CD4-positive, alpha-beta T cell treated with Interleukin-2 at 100 ng/mL for 4 hours (primary cell): ENCODE measurements at places on chromosomes 6 and 20.
A peak's percentile ranks its signal among the peaks of the same experiment; 100 is the strongest.

- DNase-seq = no peak
Measured at GRCh38 chr6:53310771-53311585, 37.8 kb downstream of the ELOVL5 start.

- no peak for DNase-seq
Measured at GRCh38 chr6:124962639-124963415, 590 bp downstream of the RNF217 start.

GRCh38 chr20:7879883-7880282 is 60.4 kb downstream of the HAO1 start:
- no peak for DNase-seq

DNA sequence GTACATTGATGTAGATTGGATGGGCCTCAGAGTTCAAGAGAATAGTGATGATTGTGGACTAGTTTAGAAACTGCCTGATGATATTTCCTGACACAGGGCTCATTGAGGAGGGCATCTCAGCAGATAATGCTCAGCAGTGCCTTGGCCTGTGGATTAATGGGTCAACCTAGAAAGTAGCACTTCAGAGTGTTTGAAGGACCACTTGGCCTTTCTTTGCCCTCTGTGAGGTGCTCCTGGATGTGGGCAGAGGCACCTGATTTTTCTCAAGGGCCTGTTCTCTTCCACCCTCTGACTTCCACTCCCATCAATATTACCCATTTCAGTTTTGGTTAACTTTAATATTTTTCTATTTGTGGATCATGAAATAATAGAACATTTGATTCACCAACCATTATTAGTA is 270.6 kb upstream of the BMP2 start:
- no peak for DNase-seq

GRCh38 chr20:25064561-25065071 is 6.7 kb upstream of the ACSS1 start:
- no peak for DNase-seq

DNA sequence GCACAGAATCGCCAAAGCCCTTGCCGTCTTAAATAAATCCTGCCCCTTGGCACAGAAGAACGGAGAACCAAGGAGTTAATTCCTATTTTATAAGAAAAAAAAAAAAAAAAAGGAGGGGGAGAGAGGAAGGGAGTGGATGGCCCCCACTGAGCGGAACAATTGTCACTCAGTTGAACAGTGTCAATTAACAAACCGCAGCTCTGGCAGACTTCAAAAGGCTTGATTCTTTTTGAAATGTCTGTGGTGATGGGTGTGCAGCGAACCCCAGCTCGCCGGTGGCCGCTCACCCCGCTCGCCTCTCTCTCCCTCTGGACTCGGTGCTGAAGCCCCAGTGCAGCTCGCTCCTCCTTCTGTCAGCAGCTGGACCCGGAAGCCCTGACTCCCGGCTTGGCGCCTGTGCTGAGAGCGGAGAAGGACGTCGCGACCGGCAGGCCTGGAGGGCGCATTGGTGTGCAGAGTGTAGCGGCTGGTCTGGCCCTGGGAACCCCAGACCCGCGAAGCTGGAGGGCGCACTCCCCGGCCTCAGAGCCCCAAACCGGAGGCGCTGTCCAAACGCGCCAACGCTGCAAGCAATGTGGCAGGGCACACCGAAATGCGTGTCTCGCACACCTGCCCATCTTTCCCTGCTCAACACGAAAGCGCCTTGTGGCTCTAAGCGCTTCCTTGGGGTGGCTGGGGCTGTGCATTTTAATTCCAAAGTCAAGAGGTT is 3.4 kb downstream of the LINC00237 start:
- peak; percentile 37 for DNase-seq

DNA sequence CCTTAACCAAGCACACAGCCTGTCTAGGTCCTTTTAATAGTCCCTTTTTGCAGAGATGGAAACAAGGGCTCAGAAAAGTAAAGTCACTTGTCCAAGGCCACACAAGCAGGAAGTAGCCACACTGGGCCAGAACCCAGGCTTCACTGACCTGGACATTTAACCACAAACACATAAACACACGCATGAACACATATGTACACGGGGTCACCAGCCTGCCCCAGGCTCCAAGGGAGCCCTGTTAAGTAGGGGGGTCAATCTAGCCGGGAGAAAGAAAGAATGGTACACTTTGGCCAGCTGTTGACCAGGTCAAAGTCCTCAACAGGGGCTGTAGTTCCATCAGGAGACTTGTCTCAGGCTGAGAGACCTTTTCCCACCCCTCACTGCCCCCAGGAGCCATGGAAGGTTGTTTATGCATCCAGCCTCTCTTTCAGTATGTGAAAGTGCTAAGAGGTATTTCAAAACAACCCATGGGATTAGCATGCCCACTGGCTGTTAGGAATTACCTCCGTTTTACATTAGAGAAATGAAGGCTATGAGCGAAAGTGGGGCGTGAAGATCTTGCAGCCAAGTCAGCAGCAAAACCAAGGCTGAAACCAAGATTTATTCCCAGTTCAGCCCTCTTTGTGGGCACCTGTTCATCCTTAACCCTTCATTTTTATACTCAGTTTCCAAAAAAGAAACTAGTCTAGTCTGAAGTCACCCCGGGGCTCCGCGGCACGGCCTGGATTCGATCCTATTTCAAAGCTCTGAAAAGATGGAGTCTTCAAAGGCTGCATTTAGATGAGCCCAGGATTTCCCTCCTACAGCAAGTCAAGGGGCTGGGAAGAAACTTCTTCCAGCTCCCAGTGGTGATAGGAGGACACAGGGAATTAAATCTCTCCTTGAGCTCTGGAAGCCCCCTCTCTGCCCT is 9.8 kb downstream of the SDC4 start:
- no peak for DNase-seq

- no peak for DNase-seq
Measured at GRCh38 chr20:63354636-63355350, 6.4 kb downstream of the CHRNA4 start.

DNA sequence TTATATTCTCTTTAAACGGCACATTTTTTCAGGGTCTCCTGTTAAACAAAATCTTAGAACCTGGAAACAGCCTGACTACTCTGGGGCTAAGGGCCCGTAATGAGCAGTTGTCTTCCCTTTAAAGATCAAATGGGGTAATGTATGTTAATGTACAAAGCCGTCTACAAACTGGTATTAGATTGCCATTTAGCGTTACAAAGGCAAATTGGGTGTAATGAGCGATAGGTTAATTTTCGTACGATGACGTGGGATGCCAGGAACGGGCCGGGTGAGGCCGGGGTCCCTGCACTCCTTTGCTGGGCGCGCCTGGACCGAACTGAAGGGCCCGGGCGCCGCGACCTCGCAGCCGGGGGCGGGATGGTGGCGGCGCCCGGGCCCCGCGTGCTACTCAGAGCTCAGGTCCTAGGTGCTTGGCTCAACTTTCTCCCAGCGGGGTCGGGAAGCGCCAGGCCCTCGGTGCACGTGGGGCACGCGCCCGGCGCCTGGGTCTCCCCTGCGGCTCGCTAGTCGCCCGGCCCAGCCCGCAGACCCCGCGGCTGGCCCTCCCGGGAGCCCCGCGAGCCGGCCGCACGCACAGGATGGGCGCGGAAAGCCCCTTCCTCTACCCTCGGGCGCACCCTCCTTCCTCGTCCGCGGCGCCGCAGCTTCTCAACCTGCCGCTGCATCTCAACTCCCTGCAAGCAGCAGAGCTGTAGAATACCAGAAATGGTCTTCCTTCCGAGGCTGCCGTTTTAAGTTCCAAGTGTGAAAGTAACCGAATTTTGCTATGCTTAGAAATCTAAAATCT is 5.9 kb downstream of the NKX2-4 start:
- DNase-seq = no peak

- peak; percentile 13 for DNase-seq
Measured at GRCh38 chr20:34473262-34473883, 42.8 kb upstream of the DYNLRB1 start.

DNA sequence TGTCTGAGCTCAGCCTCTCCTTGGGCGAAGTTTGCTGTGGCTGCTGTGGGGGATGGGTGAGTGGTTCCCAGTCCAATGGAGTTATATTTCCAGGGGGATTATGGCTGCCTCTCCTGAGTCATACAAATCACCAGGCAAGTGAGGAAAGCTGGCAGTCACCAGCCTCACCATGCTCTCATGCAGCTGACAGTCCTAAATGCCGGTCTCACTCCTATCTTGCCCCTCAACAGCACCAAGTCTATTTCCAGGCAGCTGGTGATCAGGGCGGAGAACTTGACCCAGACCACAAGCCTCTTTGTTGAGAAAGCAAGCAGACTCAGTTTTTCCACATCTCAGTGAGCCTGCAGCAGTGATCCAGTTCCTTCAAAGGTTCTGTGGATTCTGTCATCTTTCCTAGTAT is 98.9 kb downstream of the TBC1D32 start:
- no peak for DNase-seq

GRCh38 chr6:128491100-128491581 is 29.3 kb downstream of the PTPRK start:
- DNase-seq = no peak

DNA sequence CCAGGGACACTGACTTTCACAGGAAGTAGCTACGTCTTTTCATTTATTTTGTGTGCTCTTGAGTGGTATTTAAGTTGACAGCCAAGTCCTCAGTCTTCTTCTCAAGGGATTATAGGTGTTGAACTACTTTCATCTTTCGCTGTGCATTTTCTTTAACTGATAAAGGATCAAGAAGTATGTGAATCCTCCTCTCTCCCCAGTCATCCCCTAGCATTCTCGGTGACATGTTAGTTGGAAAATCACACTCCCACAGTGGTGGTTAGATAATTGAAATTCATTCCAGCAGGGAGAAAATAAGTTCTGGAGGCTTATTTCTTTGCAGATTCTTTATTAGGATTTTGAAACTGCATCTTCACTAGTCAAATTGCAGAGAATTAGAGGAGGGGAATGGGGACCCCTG is 569.4 kb downstream of the MEI4 start:
- no peak for DNase-seq

DNA sequence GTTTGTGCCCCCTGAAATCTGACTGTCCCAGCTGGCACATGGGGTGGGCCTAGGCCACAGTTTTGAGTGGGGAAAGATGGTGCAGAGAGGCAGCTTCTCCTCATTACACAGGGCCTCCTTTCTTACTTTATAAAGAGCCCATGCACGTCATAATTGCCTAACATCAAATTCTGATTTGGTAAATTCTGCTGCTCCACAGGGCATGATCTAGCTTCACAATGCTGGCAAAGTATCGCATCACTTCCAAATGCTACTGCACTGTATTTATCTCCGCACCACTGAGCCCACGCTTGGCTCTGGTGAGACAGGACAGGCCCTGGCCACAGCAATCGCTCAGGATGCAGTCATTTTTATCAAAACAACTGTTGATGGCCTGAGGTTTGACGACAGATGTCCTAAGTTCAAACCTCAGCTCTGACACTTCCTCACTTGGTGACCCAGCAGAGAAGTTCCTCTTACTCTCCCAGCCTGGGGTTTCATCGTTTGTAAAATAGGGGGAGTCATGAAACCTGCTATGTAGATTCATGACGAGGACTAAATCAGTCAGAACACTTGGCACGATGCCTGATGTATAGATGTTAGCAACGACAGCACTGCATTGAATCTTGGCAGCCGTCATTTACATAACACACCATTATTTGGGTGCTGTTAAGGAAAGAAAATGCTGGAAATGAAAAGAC is 187.9 kb downstream of the TTLL2 start:
- DNase-seq = no peak

DNA sequence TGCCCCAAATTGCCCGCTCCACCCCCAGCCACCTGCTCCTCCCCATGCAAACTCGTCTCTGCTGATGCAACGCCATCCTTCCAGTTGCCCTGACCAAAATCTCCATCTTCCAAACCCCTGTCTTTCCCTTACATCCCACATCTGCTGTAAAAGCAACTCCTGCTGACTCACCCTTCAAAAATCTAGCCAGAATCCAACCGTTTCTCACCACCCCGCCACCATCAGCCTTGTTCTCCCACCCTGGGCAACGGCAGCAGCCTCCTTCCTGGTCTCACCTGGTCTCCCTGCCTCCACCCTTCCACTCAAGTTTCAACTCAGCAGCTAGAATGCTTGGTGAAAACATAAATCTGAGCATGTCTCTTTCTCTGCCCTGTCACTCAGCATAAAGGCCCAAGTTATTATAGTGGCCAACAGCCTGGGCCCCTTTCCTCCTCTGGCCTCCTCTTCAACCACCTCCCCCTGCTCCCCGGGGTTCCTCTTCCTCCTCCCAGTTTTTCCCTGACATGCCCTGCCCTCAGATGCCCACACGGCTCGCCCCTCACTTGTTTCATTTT is 7.2 kb upstream of the SYNJ2 start:
- no peak for DNase-seq

DNA sequence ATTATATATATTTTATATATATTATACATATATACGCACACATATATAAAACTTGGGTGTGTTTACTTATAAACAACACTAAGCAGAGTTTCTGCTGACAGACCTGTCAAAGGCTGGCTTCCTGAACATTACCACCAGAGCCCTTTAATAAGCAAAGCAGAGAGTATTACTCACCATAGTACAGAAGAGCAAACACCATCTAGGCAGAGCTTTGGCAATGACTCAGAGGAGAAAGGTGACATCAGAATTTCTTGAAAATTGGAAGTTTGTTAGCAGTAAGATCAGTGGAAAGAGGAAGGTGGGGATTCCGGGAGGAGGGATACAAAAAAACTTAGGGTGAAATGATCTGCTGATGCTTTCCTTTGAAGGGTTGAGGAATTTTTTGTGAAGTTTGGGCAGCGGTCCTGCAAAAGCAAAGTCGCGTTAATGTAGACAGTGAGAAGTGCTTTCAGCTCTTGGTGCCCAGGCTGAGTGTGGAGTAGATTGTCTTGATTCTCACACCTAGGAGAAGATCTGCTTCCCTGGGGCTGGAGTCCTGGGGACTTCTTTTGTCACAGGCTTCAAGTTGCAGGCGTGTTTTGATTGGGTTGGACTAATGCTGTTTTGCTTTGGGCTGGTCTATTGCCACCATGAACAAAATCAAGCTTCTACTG is 109.6 kb upstream of the BACH2 start:
- peak; percentile 72 for DNase-seq

- no peak for DNase-seq
Measured at GRCh38 chr6:44245391-44245911, 1.4 kb upstream of the HSP90AB1 start.

DNA sequence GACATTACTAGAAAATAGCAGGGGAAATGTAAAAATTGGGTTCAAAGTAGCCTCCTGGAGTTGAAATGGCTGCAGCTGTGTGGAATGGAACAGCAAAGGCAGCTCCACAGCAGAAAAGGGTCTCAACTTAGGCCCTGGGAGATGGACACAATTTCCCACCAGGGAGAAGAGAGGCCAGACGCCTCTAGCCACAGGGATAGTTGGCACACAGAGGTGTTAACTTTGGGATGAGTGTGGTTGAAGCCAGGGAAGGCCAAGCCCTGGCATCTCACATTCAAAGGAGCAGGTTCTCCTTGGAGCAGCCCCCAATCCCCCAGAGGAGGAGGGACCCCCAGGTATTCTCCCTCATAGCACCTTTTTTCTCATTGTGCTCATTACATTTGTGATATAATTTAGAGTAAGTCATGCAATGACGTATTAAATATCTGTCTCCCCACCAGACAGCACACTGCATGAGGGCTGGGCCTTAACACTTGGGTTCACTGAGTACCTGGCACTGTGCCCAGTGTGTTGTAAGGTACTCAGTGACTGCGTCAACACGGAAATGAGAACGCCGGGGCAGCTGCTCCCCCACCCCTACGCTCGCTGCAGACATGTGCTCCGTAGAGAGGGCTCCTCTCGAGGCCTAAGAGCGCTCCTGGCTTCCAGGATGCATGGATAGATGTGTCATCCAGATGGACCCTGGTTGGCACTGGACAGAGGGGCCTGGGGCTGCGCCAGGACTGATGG is 76.0 kb upstream of the CD93 start:
- peak; percentile 15 for DNase-seq
